ENCODE measurements at places on chromosomes 4 and X.

DNA sequence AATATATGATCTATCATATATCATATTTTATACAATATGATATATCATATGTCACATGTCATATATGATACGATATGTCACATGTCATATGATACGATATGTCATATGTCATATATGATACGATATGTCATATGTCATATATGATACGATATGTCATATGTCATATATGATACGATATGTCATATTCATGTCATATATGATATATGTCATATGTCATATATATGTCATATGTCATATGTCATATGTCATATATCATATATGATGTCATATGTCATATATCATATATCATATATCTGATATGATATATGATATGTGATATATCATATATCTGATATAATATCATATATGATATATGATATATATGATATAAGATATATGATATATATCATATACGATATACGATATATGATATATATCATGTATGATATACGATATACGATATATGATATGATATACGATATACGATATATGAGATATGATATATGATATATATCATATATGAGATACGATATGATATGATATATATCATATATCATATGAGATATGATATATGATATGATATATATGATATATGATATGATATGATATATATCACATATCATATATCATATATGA, 122.3 kb upstream of the USP9X start:
- no peak for DNase-seq

DNA sequence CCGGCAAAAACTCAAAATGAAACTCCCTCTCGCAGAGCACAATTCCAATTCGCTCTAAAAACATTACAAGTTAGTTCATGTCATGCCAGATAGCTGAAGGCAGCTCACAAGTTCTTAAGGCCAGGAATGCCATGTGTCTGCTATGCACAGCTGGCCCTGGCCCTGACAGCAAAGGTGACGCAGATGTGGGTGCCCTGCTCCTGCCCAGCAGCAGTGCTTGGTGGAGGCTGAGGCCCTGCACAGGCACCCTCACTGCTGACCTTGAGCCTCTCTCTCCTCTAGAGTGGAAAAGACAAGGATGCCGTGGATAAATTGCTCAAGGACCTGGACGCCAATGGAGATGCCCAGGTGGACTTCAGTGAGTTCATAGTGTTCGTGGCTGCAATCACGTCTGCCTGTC, 2.9 kb downstream of the S100P start:
- DNase-seq: no peak

- no peak for DNase-seq
These were observed 426 bp downstream of the SLBP start for GRCh38 chr4:1711571-1712215.

GRCh38 chr4:188627892-188628291, 488.7 kb downstream of the TRIML1 start:
- no peak for DNase-seq

DNA sequence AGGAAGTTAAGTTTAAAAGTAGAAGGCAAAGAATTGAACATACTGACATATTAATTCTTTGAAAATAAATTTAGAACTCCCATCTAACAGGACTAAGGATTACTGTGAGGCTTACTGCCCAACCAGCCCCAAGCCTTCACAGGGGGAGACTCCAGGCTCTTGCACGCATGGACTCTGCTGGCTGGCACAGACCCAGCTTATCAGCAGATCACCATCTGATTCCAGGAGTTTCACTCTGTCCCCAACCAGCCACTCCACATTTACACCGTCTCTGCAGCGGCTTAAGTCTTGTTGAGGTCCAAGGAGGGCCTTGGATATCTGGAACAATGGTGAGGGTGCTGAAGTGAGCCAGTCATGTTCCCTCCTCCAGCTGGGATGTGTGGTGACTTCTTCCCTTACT, 16.4 kb upstream of the OTUD4 start:
- DNase-seq: no peak

DNA sequence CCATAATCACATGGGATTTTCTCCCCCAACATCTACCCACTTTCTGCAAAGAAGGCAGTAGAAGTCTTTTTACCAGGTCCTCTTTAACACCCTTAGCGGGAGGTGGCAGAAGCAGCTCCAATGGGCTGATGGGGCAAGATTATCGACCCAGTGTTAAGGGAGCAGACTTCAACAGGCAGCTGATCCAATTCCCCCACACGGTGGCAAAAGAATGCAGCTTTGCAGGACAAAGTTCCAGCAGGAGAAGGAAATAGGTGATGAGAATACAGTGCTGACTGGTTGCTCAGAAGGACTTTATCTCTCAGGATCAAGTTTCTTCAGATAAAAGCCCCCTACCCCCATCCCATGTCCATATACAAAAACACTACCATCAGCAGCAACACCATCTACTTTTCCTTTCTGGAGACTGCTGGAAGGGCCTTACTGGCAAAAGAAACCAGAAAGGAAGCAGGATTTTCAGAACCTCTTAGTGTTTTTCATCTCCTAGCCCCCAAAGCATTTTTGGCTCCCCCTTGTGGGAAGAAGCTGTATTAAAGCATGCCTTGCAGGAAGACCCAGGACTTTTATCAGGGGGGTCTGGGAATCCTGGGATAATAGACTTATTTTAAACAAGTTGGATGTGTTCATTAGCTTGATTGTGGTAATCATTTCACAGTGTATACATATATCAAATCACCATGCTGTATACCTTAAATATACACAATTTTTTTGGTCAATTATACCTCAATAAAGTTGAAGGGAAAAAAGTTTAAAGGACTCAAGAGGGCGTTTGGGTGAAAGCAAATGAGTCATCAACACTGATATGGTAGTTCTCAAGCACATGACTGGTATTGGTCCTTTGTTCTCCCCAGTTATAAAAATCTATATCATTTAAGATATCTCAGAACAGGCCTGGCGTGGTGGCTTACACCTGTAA, 146.4 kb downstream of the GPC3 start:
- DNase-seq: peak; percentile 20

DNA sequence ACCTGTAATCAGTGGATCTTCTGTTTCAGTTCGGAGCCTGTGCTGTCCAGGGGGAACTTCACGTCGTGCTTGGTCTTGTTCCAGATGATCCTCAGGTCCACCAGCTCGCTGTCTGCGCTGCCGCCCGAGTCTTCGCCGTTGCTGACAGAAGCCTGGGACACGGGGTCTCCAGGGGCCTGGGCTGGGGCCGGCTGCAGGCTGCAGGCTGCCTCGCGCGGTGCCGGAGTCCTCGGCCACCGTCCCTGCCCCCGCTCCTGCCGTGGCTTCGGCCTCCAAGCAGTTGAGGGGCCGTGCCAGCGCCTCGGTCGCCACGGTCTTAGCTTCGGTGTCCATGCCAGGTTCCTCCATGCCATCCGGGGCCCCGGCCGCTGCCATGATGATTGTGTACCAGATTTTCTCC, 37.3 kb upstream of the CCNI start:
- no peak for DNase-seq

GRCh38 chr4:185508181-185508580, 27.1 kb downstream of the PDLIM3 start:
- peak; percentile 14 for DNase-seq

DNA sequence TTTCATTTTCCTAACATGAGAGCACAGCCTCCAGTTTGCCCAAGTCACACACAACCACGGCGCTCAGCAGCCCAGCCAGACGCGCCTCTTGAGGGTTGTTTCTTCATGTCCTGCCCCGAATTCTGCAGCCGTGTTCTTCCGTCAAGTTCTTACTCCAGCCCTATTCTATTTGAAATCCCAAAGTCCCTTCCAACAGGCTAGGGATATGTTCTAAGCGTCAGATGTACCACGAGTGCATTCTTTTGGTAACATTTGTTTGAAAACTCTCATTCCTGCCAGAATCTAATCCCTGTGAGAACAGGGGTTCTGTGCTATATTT, 23.1 kb downstream of the ACSL1 start:
- DNase-seq: no peak

- no peak for DNase-seq
These were observed 250.7 kb downstream of the NAP1L3 start for GRCh38 chrX:93422693-93423092.

- peak; percentile 12 for DNase-seq
These were observed 70.9 kb upstream of the UGT2B7 start for GRCh38 chr4:69025191-69025998.

GRCh38 chr4:163542275-163542674, 47.8 kb downstream of the TMA16 start:
- DNase-seq: no peak
